ENCODE measurements at places on chromosomes 1 and 21. TPM values are rescaled to one million over a fixed set of nuclear protein-coding genes. Genes with fewer than 3 reads are reported as not detected.

DNA sequence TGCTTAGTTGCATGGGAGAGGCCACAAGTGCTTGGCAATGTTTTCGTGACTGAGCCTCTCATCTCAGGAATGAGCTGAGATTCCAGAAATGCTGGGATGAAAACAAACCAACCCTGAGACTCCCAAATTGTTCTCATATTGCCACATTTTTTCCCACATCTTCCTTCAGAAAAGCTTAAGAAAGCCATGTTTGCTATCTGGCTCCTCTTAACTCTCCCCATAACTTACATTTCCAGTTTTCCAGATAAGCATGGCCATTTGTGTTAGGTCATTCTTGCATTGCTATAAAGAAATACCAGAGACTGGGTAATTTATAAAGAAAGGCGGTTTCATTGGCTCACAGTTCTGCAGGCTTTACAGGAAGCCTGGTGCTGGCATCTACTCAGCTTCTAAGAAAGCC lies 17.2 kb downstream of the DSCAM start:
- H3K27ac ChIP-seq = no peak overlapping the region
- H3K4me3 ChIP-seq = no peak overlapping the region
- no peak for DNase-seq
- no peaks in the 10 kb centered on the region for H3K4me1 ChIP-seq
- no peaks in the 10 kb centered on the region for H3K36me3 ChIP-seq
- no peaks in the 10 kb centered on the region for H3K27me3 ChIP-seq

Gene FCGR3B
- total RNA-seq = 50.1 TPM

GRCh38 chr1:225155555-225155954 lies 226.1 kb downstream of the DNAH14 start:
- no peaks in the 10 kb centered on the region for H3K27me3 ChIP-seq
- no peaks in the 10 kb centered on the region for H3K36me3 ChIP-seq

- no peak overlapping the region for H3K4me3 ChIP-seq
- peaks cover 5% of the 10 kb centered on the region for H3K36me3 ChIP-seq
- DNase-seq = no peak
- no peak overlapping the region for H3K27ac ChIP-seq
- H3K4me1 ChIP-seq = peaks cover 29% of the 10 kb centered on the region
- no peaks in the 10 kb centered on the region for H3K27me3 ChIP-seq
These were observed 27.3 kb downstream of the VANGL2 start for GRCh38 chr1:160427625-160428024.

- no peak for DNase-seq
- no peak overlapping the region for H3K27ac ChIP-seq
- no peaks in the 10 kb centered on the region for H3K27me3 ChIP-seq
- no peak overlapping the region for H3K4me3 ChIP-seq
- peaks cover 4% of the 10 kb centered on the region for H3K36me3 ChIP-seq
These were observed 21.9 kb downstream of the FAM20B start for GRCh38 chr1:179047636-179047997.

DNA sequence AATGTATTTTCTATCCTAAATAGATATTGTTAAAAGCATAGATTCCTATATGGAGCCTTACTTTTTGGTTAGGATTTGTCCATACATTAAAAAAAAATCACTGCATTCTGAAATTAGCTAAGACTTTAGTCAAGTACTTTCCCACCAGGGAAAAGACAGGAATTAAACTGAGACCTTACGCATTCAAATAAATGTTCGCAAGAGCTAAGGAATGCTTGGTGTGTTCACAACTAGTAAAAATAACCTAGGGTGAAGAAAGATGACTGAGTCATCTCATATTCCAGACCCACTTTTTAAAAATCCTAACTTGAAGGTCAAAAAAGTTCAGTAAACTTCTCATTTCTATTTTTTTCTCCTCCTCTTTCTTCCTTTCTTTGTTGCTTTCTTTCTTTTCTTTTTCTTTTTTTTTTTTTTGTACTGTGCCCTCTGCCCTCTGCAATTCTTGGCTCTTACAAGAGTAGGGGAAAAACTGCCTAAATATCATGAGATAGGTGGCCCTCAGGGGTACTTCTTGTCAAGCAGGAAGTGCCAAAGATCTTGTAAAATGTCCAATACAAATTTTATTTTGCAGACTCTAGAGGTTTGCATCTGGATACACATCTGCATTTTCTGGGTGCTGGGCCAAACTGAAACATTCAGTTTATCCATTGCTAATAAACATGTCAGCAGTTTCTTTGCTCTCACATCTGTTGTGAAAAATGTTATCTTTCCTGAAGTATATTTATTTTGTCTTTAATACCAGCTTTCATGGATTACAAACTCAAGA lies 121.4 kb upstream of the GORAB start:
- H3K27ac ChIP-seq = no peak overlapping the region
- H3K4me1 ChIP-seq = peaks cover 11% of the 10 kb centered on the region

GRCh38 chr1:185679220-185679619 lies 55.0 kb upstream of the HMCN1 start:
- no peaks in the 10 kb centered on the region for H3K36me3 ChIP-seq
- peaks cover 12% of the 10 kb centered on the region for H3K4me1 ChIP-seq
- no peaks in the 10 kb centered on the region for H3K27me3 ChIP-seq
- H3K27ac ChIP-seq = no peak overlapping the region
- no peak for DNase-seq
- no peak overlapping the region for H3K4me3 ChIP-seq
